ENCODE measurements at places on chromosomes 7 and 10. TPM values are rescaled to one million over a fixed set of nuclear protein-coding genes. Genes with fewer than 3 reads are reported as not detected.

DNA sequence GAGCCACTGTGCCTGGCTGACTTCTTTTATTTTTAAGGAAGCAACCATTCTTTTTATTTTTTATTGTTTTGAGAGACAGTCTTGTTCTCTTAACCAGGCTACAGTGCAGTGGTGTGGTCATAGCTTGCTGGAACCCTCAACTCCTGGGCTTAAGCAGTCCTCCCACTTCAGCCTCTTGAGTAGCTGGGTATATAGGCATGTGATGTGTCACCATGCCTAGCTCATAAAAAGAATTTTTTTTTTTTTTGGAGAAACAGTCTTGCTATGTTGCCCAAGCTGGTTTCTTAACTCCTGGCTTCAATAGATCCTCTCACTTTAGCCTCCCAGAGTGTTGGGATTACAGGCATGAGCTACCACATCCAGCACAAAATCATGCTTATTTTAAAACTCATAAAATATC, 5.8 kb downstream of the MCU start:
- DNase-seq, result no peak

- DNase-seq, result peak; percentile 44
Measured at GRCh38 chr7:1412322-1413261, 46.7 kb downstream of the MICALL2 start.

DNA sequence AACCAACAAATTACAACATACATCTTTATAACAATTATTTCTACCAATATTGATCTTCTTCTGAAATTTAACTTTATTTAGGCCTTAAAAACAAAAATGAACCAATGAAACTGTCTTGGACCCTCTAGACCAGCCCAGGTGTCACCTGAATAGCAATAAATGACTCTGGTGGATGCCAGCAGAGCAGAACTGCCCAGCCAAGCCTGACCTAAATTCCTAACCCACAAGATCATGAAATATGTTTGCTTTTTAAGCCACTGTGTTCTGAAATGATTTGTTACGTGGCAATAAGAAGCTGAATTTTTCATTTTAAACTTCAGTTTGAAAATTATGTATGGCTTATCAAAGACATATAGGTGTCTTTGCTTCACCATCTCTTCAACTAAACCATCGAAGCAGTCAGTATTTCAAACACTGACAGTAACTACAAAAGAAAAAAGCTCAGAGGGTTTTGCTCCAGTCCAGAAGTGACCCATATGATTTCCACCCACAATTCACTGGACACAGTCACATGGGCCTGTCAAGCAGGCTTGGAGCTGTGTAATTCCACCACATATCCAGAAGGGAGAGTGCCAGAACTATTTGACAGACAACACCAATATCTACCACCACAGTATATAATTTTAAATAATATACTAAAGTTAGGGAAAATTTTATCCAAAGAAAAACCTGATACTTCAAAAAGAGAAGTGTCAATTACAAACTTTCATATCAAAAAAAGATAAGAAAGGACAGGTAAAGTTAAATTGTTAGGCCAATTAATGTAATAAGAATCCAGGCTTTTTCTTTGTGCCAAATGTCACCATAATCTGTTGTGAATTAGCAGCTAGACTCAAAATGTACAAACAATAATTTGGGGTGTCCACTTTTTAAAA, 94.5 kb downstream of the KMT2C start:
- DNase-seq, result no peak

GRCh38 chr10:77041636-77042258, 595.9 kb downstream of the KCNMA1 start:
- DNase-seq, result no peak

DNA sequence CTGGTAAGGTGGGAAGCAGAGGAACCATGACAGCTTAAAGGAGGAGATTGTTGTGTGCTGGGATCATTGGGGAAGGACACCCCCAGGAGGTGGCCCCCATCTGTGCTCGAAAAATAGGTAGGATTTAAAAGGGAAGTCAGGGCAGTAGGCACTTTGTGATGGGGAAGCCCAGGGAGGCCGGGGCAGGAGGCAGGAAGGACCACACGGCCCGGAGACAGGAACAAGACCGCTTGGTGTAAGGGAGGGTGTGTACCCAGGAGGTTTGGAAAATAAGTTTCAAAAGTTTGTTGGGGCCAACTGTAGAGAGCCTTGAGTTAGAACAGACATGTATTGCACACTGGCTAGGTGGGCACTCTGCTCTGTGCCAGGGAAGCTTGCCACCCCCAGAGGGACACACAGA, 20.7 kb downstream of the ZNF467 start:
- DNase-seq, result no peak

- DNase-seq, result no peak
Measured at GRCh38 chr10:33279276-33279675, 55.2 kb downstream of the NRP1 start.

DNA sequence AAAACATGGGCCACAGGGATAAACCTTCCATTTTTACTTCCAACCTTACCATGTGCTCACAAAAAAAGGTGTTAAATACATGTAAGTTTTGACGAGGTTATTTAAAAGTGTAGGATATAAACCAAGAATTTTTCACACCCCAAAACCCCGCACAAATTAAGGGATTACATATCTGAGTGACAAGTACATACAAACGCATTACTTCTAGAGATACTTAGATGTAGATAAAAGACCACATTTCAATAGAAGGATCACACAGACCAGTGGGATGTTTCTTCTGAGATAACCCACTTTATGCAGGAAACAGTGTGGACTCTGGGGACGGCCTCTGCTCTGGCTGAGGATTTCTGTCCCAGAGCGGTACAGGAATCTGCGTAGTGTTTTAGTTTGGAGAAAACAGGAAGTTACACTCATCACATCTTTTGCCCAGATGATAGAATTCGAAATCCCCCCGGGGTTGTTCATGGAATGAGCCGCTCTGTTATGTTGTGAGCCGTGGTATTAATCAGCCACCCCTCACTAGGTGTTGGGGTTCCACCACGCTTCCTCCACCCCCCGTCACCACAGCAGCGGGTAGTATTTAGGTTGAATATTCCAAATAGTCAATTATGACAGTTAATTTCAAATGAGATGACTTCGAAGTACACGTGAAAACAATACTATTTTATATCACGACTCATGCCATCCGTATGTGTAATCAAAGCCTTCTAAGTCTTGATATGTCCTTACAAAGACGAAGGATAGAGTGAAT, 1.3 kb upstream of the CUL1 start:
- DNase-seq, result peak; percentile 90

GRCh38 chr7:52980129-52980528, 55.3 kb upstream of the POM121L12 start:
- no peak for DNase-seq

DNA sequence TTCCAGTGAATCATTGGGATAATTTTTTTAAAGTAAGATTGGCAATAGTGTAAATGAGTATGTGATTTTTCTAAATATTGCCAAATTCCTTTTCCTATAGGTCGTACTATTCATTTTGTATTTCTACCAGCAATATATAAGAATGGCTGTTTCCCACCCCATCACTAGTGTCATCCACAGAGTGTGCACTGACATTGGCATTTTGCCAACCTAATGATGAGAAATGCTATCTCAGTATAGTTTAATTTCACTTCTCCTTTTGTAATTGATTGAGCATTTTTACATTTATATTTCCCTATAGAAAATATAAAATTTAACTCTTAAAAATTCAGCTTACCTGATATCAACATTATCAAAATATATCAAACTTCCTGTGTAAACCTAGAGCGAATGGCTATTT, 17.6 kb upstream of the TMEM26 start:
- DNase-seq, result no peak

GRCh38 chr7:152902054-152902453, 142.5 kb downstream of the ACTR3B start:
- no peak for DNase-seq

DNA sequence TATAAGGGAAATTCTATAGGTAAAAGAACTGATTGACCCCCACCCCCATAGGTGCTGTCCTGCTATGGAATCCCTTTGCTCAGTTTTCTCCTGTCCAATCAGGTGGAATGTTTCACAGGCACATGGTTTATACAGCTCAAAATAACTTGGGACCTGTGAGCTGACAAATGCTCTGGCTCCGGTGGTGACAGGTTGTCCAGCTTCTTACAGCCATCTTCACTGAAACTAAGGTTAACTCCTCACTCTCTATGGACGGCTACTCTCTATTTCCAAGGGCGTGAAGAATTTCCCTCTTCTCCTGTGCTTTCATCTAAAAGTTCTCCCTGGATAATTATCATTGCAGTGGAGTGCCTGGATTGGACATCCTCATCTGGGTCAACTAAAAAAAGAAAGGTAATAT, at the start of gene MYPN:
MYPN (plus strand) TSS at position 158 of the 400 bp plus-strand sequence. CDS start 11,951 bp downstream, outside the sequence.
- DNase-seq, result no peak

GRCh38 chr10:125451319-125451718, 231.6 kb downstream of the TEX36 start:
- DNase-seq, result no peak

DNA sequence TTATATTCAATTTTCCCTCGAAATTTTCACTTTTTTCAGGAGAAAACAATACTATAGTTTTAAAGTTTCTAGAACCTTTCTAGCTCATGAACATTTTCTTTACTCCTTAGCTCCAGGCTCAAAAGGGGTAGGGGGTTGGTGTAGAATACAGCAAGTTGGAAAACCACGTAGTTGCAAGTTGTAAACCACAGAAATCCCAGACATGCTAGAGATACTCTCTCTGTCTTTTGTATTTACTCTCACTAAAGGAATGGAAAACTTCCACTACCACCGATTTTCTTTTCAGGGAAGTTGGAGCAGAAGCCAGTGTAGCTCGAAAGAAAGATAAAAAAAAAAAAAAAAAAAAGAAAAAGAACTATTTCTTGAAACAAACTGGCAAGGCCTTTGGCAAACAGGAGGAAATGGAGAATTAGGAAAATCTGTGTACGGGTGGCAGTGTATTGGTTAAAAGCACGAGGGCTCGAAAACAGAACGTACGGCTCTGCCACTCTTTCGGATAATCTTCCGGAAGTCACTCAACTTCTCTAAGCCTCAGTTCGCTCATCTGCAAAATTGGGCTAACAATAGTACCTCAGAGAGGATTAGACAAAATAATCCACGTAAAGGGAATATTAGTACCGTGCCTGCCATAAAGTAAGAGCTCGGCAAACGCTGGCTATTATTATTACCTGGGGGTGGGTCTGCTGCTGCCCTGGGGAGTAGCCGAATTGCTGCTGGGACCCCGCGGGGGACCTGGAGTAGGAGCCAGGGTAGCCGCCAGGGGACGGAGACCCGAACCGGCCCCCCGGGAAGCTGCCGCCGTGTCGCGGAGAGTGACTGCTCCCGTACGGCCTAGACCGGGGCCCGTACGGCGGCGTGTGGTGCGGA, 628 bp downstream of the MPLKIP start:
- peak; percentile 88 for DNase-seq

DNA sequence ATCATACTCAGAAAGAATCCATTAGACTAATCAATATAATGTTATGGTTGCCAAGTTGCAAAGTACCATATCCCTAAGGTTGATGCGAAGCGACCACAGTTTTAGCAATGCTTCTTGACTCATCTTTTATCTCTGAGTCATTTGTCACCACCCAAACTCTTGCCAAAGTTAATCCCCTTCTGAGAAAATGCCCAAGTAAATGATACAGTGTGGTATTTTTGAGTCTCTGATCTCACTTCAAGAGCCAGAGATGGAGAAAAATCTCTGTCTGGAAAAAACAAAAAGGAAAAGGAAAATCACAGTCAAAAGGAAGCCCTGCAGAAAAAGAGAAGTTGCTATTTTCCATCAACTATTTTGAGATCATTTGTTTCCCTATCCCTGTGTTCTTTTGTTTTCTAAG, 26.7 kb upstream of the OTUD1 start:
- DNase-seq, result no peak

DNA sequence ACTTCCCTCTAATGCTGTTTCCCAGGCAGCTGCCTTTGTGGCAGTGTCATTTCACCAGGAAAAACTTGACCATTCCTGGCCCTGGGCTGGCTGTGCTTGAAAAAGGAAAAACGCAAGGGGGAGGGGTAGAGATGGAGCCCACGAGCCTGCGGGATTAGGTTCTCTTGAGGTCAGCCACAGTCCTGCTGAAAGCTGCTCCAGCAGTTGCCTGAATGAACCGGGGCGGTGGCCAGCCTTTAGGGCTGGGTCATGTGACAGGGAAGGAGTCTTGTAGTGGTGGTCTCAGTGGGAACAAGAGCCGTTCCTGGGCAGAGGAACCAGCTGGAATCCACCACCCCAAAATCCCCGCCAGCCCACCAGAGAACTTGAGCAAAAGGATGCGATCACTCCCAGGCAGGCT, 51.2 kb upstream of the LRRC4 start:
- no peak for DNase-seq

DNA sequence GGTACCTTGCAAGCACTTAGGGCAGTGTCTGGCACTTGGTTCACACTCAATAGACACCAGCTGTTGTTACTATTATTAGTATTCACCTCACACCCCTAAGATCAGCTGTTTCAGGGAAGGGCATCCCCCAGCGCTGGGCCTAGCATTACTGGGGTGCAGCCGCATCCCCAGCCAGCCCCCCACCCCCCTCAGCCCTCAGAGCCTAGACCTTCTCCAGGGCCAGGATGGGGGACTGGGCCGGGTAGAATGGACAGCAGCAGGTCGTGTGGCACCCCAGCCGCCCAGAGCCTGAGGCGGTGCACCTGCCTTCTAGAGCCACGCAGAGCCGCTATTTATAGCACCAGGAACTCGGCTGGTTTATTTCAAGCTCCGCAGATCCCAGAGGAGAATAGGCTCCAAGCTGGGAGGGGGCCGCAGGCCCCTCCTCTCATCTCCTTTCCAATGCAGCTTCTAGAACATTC, 60.5 kb downstream of the GTF2IRD1 start:
- DNase-seq, result no peak

DNA sequence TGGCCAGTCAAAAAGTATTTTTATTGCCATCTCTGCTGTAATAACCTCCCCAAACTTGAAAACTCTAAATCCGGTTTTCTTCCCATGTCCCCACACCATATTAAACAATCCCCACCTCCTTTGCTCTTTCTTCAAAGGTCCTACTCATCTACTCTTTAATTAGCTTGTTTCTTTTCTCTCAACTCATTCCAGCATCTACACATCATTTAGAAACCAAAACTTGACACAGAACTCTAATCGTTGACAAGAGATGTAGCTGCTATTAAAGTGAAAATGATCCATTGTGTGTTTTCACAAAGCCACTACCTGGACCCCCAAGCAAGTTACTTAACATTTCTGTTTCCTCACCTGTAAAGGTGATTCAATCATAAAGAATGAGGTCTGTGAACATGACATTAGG, 436.3 kb upstream of the NPVF start:
- no peak for DNase-seq

DNA sequence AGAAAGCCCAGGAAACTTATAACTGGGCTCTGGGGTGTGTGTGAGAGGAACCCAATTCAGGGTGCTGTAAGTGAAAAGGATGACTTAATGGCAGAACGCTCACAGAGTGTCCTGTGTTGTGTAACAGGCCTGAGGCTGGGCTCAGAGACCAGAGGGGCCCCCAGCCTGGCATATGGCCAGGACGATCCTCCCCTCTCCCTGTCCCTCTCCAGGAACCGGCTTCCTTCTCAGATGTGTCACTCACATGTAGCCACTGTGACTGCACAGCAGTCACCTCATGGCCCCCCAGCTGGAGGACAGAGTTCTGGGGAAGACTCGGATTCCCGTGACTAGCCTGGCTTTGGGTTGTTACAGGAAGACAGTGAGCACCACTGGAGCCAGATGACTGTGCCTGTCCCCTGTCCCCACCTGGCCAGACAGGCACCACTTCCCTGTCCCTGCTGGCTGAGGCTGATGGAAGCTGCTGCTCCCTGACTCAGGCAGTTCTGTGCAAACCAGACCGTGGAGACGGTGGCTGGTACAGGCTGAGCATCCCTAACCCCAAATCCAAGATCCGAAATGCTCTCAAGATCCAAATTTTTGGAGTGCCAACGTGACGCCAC, 220.5 kb downstream of the MLLT10 start:
- peak; percentile 81 for DNase-seq

Gene MACC1
- total RNA-seq, result 18.5 TPM

Gene GPER1
- 3.4 TPM for total RNA-seq

Gene KAZALD1
- total RNA-seq, result 6.1 TPM

Gene KCNH2
- 0.15 TPM for total RNA-seq

Gene SFTPD
- total RNA-seq, result 2.4 TPM

Gene GLCCI1
- 21.0 TPM for total RNA-seq

Data from lower leg skin (tissue), 4 donors.